T-helper 1 cell (primary cell): ENCODE measurements at places on chromosomes 16 and 17.

DNA sequence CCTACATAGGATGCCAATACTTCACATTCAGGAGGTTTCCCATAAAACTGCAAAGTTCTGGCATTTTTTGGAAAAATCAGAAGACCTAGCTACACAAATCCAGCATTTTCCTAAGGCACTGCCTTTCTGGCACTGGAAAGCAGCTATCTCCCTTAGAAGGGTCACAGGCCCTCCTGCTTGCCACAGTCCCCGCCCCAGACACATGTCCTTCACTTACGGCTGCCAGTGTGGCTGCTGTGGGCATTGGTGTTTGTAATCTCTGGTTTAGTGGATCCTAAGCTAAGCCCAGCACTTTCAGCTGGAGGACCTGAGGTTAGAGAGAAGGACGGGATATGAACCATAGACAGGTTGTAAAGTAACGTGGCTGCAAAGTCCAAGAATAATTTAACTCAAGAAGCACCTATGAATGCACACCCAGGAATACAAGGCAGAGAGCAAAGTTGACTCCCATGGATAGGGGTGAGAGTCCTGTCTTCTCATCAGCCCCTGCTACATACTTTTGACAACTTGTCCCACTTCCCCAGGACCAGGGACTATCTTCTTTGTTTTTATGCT lies 100.0 kb downstream of the XYLT1 start:
- DNase-seq = no peak

DNA sequence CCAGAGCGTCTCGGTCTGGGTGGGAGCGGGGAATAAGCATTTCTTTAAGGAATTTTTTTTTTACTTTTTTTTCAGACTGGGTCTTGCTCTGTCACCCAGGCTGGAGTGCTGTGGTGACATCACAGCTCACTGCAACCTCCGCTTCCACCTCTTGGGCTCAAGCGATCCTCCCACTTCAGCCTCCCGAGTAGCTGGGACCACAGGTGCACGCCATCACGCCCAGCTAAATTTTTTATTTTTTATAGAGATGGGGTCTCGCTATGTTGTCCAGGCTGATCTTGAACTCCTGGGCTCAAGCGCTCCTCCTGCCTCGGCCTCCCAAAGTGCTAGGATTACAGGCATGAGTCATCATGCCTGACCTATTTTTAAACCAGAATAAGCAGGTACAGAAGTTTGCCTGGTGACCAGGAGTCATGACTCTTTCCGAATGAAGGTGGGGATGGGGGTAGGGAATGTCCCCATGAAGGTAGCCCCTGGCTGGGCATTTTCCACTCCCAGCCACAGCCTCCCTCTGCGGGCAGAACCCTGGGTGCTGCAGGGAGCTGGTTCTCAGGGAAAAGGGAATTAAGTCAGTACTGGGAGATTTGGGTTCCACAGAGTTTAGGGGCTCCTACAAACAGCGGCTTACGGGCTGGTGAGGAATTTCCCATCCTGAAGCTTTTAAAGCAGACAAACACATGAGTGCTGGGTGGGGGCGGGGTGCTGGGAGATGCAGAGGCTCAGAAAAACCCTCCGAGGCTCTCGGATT lies 48.3 kb downstream of the TBC1D16 start:
- no peak for DNase-seq

- no peak for DNase-seq
These were observed 7.3 kb downstream of the RGS11 start for GRCh38 chr16:268141-269053.

DNA sequence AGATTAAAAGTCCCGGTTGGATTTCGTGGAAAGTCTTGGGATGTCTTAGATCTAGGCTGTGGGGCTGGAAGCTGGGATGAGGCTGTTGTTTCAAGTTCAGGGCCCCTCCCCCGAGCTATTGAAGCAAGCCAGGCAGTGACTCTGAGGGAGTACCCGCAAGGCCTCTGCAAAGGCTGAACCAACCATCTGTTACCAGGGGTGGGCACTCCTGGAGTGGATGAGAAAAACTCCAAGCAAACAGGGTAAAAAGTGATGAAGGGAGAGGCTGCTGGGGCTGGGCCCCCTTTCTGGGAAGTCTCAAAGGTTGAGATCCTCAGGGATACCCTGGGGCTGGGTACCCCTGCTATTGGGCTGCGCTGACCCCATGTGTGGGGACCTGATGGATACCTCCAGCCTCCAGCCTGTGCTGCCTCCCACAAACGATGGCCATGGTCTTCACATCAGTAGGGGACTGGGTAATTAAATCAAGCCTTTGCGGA lies 82.4 kb upstream of the KIFC3 start:
- DNase-seq = no peak

DNA sequence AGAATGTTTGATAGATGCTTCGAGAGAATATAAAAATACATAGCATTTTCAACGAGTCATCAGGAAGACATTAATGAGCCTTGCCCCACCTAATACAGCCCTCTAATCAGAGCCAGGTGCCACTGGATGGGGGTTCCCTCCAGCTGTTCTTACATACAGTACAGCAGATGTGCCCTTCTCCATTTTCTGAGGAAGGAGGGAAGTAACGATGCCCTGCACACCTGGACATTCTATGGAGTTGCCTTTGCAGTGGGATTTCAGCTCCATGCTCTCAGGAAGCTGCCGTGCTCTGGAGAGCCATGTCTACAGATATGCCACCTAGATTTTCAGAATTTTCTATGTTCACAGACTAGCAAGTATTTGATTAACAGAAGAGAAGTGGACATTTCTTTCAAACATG lies 36.3 kb downstream of the CDRT15 start:
- no peak for DNase-seq

- DNase-seq = no peak
These were observed 22.4 kb downstream of the LSM12 start for GRCh38 chr17:44044071-44044470.

GRCh38 chr17:2090804-2091534 lies 36.1 kb downstream of the HIC1 start:
- no peak for DNase-seq

- DNase-seq = peak; percentile 69
These were observed 20.5 kb downstream of the GRB7 start for GRCh38 chr17:39757931-39758873.

DNA sequence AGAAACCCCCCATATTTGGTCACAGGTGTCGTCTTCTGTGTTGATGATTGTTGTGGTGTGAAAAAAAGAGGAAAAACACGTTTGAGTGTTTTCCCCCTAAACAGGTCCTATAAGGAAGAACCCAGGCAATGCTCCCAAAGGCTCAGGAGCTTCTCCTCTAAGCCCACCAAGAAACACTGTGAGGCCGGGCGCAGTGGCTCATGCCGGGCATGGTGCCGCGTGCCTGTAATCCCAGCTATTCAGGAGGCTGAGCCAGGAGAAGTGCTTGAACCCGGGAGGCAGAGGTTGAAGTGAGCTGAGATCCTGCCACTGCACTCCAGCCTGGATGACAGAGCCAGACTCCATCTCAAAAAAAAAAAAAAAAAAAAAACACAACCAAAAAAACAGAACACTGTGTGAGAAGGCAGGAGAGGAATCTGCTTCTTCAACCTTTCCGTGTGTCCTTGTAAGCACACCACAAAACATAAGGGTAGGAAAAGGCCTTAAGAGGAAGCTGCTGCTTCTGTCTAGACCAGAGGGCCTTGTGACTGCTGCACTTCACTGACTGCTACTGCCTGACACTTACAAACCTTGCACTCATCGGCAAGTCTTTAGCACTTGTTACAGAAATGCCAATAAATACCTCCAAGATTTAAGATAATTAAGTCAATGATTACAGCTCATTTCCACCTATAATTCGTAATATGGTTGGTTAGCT lies 9.3 kb downstream of the JPT1 start:
- no peak for DNase-seq

DNA sequence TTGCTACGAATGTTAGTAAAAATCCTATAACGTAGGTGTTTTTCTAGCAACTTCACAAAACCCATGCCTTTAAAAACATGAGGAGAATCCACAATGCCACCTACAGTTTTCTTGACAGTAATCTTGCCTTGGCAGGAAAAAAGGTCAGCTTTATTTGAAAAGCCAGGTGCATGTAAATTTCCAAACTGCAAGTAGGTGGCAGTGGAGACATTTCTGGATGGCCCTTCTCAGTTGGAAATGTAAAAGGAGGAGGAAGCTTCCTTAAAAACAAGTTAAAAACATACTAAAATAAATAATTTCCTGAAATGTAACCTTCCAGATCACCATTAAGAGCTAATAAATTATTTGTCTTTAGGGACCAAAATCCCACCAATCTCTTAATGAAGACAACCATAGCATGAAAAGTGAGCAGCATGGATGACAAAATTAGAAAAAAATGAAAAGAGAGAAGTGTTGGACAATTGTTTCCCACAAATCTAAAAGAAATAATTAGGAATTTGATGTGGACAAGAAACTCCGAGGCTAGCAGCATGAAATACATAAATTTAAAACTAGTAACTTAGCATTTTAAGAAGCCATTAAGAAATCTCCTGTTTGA lies 152.2 kb downstream of the SNX11 start:
- DNase-seq = no peak

GRCh38 chr17:5050278-5050677 lies 15.1 kb upstream of the SLC52A1 start:
- no peak for DNase-seq

- no peak for DNase-seq
These were observed 380.3 kb upstream of the MAF start for GRCh38 chr16:79980650-79981521.

DNA sequence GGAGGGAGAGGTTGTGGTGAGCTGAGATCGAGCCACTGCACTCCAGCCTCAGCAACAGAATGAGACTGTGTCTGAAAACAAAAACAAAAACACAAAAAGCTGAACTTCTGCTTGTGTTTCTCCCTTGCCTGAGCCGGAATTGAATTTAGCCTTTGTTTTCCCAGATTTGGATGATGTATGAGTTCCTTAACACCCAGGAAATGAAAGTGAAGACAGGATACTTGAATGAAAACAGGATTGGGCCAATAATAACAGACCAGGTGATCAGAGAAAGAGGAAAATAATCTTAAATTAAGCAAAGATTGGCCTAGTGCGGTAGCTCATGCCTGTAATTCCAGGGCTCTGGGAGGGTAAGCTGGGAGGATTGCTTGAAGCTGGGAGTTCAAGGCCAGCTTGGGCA lies 1.6 kb upstream of the NUPR1 start:
- no peak for DNase-seq

GRCh38 chr17:81517339-81518112 lies 4.9 kb upstream of the ACTG1 start:
- no peak for DNase-seq

GRCh38 chr17:36885771-36886377 lies 51.4 kb upstream of the LHX1 start:
- DNase-seq = no peak

DNA sequence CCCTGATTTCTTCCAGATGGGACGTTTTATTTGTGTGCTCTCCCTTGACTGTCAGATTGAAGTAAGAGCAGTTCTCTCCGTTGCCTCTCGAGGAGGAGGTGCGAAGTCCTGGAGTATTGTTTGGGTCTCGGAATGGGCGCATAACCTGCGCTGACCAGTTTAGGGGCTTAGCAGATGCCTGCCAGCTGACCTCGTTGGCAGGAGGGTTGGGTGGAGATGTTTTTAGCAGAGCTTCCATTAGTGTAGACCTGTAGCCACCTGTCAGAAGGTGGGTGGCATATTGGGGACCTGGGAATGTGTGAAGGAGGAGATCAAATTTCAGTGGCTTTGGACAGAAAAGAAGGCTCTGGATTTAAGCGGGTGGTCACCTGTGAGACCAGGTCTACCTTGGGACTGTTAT lies 3.6 kb downstream of the RASD1 start:
- DNase-seq = no peak

DNA sequence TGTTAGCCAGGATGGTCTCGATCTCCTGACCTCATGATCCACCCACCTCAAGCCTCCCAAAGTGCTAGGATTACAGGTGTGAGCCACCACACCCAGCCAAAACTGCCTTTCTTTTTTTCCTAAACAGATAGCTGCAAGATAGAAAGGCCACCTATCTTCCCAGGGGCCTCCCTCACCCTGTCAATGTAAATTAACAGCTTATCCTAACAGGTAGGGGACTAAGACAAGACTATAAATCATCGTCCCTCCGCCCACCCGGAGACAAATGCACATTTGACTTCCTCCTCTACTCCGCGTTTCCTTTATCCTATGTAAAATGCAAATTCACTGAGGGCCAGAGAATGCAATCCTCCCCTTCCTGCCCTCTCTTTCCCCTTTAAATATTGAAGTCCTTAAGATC lies 71.4 kb downstream of the MARF1 start:
- no peak for DNase-seq

DNA sequence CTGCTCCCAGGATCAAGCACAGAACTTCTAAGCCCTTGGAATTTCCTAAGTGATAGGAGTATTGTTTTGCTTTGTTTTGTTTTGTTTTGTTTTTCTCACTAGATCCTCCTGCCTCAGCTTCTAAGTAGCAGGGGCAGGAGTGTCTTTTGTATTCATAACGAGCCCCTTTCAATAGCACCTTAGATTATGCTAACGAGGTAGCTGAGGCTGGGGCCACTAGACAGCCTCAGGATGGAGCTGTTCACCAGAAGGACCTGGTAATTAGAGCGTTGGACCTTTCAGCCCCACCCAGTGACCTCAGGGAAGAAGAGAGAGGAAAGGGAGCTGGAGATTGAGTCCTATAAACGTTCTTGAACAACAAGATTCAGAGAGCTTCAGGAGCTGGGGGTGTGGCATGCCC lies 43.6 kb downstream of the IKZF3 start:
- DNase-seq = no peak

DNA sequence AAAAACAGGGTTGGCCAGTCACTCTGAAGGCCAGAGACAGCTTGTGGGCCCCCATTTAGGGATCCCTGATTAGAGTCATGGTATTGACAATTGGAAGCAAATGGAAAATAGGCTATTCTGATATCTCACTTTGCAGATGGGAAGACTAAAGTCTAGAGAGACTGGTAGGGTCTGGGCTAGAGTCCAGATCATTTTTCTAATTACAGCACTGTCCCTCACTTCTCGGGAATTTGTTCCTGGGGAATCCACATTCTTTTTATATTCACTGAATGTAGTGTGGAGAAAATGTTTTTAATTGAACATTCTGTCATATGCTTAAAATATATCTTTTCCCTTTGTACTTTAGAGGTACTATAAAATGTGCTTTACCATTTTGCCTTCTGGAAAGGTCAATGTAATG lies 1.1 kb downstream of the KATNIP start:
- DNase-seq = no peak

DNA sequence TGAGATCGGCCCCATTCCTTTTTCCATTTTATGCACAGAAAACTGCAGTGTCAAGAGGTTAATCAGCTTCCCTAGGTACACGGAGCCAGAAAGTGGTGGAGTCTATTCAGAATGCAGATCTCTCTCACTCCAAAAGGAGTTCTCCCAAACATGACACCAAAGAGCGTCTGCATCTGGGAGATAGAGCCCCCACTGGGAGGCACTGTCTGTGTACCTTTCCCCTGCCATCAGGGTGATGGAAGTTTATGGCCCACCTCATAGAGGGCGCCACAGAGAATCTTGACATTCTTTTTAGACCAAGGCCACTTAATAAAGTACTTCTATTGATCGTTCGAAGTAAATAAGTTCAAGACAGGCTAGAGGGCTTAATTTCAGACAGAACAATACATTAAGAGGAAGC lies 493.7 kb upstream of the ERCC4 start:
- DNase-seq = no peak

DNA sequence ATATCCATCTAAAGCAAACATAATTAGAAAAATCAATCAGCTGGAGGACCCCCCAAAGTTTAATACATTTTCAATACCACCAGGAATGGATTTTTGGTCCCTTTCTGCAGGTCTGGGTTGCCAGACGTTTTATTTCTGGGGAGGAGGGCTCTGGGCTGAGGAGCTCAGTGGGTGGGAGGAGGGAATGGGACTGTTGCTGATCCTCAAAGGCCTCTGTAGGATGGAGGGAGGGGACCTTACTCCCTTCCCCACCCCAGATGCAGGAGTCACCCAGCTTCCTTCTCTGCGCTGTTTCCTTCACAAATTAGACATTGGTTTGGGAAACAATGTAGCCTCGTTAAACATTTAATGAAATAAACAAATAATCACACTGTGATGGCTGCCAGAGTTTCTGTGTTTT lies 6.6 kb downstream of the RND2 start:
- DNase-seq = no peak
